ENCODE measurements at places on chromosomes 7 and 10. TPM values are rescaled to one million over a fixed set of nuclear protein-coding genes. Genes with fewer than 3 reads are reported as not detected.

The ATOH7 gene
- not detected for total RNA-seq

The RAMP3 gene
- total RNA-seq = 30.7 TPM

The HKDC1 gene
- not detected for total RNA-seq

The SEMA3E gene
- total RNA-seq = 0.27 TPM

The UNCX gene
- not detected for total RNA-seq

The ABCB4 gene
- total RNA-seq = 4.2 TPM

The OR2A1 gene
- not detected for total RNA-seq

The GTF2IRD1 gene
- 15.8 TPM for total RNA-seq

The GALNT17 gene
- total RNA-seq = 95.3 TPM

DNA sequence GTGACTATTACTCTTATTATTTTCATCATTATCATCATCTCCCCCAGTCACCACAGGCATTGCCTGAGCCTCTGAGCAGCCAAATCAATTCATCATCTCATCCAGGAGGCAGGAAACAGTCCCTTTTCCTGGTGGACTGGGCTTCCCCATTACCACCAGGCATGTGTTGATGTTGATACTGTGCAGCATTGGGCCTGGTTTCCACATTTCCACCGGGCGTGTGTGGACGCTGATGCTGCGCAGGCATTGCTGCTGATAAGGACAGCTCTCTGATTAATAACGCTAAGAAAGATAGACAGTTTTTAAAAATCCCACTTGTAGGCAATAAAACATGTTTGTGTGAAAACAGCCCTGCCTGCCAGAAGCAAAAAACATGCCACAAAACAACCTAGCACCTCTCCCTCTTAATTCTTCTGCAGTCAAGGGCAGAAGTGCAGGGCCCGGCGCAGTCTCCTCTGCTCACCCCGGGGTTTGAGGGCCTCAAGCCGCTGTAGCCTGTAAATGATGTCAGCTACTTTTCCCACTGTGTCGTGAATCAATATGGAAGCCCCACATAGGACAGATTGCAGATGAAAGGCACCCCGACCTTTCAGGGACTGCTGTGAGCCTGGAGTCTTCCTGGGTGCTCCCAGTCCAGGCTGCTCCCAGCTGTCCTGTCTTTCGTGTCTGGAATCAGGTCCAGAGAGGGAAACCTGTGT lies 216.0 kb downstream of the WDR37 start:
- DNase-seq = no peak

GRCh38 chr7:95871075-95871848 lies 98.9 kb downstream of the DYNC1I1 start:
- no peak for DNase-seq

GRCh38 chr7:127598318-127598717 lies 4.8 kb downstream of the FSCN3 start:
- DNase-seq = no peak

- no peak for DNase-seq
Observed at GRCh38 chr10:87873656-87874055, 10.2 kb downstream of the PTEN start.

DNA sequence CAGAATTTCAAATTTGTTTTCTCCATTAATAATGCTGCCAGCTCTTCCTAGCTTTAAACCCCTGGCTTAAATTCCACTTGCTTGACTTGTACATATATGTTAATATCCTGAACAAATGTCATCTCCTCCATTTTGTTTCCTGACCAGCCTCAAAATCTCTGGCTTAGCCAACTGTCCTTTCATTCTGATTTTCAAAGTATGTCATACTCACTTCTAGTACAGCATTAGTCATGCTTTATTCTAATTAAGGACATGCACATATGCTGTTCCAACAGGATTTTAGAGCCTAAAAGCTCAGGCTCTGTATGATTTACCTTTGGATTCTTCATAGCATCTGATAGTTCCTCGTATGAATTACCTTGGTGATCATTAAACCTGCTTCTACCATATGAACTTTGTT lies 158.3 kb downstream of the ZNF438 start:
- no peak for DNase-seq

DNA sequence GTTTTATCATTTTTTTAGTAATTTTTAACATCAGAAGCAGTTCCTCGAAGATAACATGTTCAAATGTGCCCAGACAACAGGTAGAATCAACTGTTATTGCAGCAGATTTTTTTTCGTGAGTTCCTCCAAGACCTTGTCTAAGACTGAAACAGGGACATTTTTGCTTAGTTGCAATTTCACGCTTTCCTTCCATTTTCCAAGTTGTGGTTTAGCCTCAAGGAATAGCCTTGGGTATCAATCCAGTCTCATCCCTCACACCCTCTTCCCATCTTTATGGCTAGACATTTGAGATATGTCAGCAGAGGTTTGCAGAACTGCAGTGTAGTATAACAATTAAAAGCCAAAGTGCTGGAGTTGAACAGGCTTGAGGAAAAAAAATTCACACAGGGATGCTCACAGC lies 152.5 kb downstream of the SORCS1 start:
- no peak for DNase-seq

DNA sequence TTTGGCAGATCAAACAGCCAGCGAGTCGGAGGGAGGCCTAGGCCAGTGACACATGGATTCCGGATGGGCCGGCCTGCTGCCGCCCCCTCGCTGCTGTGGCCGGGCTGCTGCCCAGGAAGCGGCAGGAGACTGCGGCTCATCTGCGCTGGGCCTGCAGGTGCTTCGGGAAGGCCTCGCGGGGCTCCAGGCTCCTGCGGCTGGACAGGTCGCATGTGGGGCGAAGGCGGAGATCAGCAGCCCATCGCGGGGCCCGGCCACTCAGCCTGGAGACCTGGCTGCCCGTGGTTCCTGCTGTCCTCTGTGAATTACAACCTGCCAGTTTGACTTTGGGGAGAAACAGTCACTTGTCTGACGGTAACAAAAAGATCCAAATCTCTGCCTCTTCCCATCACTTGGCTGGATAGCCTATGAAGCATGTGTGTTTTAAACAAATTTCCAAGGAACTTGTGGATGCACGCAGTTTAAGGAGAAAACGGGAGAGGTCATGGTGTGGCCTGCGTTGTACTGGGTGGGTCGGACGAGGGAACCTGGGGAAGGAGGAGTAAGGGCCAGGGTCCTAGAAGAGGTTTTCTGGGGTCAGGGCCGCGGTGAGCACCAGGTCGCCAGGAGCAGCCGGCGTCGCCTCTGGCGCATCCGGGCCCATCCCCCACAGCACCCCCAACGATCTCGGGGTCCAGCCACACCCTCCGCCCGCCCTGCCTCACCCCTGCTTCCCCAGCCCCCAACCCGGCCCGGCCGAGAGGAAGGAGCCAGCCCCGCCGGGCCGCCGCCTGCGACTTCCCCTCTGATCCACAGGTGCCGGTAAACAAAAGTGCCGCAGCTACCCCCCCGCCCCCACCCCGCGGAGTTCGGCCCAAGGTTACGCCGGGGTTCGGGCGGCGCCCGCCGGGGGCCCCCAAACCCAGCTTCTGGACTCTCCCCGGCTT lies 1.6 kb downstream of the SPOCK2 start:
- DNase-seq = peak; percentile 50

- no peak for DNase-seq
Observed at GRCh38 chr7:149325248-149325647, 63.3 kb downstream of the ZNF783 start.

GRCh38 chr7:94618126-94618525 lies 37.8 kb downstream of the SGCE start:
- no peak for DNase-seq

DNA sequence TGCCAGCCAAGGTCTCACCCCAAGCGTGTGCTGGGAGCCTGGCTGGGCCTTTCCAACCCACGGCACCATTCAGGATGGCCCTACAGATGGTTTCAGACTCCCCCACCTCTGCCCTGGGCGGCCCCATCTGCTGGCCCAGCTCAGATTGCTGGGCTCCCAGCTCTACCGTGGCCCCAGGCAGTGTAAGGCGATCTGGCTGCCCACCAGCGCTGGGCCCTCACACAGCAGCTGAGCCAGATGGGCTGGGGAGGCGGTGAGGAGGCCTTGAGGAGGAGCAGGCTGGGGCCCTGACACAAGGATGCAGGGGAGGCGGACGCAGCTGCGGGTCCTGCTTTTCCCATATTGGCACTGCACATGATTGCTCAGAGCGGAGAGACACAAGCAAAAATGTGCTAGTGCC lies 162.8 kb downstream of the NRF1 start:
- no peak for DNase-seq

GRCh38 chr10:71336632-71337031 lies 17.6 kb downstream of the SLC29A3 start:
- no peak for DNase-seq

GRCh38 chr7:14207138-14207537 lies 217.7 kb upstream of the ETV1 start:
- no peak for DNase-seq

DNA sequence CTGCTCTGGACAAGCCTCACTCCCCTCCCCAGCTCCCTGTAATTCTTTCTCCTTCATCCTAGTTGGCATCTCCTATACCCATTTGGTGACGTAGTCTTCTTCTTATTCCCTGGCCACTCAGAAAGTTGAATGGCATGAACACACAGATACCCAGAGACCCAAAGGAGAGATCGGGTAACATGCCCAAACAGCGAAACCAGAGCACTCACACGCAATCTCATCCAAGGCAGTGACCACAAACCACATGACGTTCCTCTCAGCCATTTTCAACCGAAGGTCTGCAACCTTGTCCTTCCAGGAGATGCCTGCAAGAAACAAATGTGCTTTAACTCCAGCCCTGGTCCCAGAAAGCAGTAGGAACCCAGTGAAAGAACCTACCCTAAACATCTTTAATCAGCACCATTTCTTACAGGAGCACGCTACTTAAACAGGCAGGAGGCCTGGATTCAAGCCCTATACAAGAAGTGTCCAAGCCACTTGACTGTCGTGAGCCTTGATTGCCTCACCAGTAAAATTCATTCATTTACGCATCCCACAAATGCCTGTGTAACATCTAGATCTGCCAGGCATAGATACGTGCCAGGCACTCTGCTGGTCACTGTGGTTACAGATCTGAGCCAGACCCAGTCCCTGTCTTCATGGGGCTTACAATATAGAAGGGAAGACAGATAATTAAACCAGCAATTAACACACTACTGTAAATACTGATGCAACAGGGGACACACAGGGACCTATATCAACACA lies 37.1 kb downstream of the XPNPEP1 start:
- DNase-seq = no peak

DNA sequence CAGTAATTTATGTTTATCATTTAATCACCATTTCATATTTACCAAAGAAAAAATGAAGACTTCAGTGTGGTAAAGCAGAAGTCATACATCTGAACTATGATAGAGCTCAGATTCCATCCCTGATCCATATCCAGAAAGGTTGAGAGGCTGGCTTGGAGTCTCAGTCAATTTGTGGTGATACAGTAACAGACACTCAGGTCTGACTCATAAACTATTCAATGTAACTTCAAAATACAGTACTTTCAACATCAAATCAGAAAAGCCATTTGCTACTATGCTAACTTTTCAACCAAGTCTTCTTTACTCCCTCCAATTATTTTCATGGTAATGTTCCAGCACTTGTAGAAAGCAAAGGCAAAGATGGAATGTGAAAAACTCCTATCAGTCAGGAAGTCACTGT lies 190.4 kb downstream of the HDAC9 start:
- no peak for DNase-seq

GRCh38 chr10:111522551-111522950 lies 445.7 kb downstream of the ADRA2A start:
- DNase-seq = no peak

- no peak for DNase-seq
Observed at GRCh38 chr10:3512263-3512662, 272.7 kb downstream of the KLF6 start.

- DNase-seq = no peak
Observed at GRCh38 chr7:128404886-128405470, 4.8 kb downstream of the IMPDH1 start.

- no peak for DNase-seq
Observed at GRCh38 chr10:109474812-109475211, 448.5 kb downstream of the XPNPEP1 start.

DNA sequence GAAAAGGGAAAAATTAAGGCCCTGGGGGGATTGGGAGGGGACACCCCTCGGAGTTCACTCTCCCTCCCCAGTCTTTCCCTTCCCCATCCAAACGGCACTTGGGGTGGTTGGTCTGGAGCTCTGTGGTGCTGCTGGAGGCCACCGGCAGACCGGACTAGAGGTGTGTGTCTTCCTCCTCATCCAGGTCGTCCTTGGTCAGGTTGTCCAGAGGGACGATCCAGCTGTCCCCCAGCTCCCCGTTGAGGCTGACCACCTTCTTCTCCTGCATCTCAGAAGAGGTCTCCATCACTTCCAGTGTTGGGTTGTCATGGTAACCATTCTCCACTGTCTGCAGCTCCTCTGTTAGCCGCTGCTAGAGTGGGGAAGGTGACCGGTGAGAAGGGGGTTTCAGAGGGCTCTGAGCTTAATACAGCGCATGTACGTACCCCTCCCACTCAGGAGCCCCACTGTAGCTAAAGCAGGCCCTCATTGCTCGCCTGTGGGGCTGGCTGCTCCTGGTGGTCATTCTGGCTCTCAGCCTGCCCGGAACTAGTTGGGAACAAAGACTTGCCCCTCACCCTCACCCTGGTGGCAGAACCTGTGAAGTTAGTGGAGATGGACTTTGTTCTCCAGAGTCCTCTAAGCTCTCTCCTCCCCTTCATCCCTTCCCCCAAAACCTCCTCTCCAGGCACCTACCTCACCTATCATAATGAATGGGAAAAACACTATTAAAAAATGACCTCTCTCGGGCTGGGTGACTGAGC lies 52.1 kb downstream of the PODXL start:
- no peak for DNase-seq

DNA sequence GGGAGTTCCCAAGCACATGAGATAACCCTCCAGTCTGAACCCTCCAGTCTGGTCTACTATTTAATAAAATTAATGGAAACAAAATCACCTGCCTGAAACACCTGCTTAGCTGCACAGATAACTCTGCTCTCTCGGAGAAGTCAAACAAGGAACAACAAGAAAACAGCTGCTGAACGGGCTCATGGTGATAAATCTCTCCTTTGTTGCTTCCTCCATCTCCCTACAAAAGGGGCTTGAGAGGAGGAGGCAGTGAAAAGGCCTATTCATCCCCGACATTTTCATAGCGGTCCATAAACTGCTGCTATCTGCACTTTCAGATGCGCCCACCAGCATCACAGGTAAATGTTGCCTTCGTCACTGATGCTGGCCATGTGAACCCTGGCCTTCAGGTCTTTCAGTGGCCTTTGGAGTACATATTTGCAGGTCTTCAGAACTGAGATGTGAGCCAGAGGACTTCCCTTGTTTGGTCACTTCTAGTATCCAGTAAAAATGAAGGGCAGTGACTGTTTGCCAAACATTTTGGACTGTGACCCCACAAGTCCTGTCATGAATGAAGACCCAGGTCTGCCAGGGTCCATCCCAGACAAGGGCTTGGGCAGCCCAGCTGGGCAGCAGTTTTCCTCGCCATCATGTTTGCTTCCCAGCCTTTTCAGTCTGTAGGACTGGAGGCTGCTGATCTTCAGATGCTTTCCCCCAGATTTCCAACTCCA lies 15.9 kb downstream of the FKBP6 start:
- no peak for DNase-seq

All from left ventricle myocardium inferior (tissue), 1 donor.